Stimulated activated CD4-positive, alpha-beta T cell treated with anti-CD3 and anti-CD28 coated beads, Interleukin-4, amount 100 ng/mL, for 1 hour (primary cell): ENCODE measurements at places on chromosomes 16 and 17.

DNA sequence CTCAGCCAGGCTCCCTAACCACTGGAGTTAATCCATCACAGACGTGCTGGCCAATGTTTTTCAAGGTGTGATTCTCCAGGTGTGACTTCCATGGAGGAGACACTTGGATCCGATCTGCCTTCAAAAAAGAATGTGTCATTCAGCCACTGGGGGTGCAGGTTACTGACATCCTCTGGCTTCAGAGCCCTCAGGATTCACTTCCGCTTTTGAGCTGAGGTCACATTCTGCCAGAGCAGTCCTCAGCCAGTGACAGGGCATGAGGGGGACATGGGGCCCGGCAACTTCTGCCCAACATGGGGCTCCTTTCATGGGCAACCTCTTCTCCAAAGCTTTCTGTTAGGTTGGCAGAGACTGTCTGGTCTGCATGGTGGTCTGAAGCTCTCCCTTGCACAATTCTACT, 81.4 kb downstream of the GRIN2A start:
- DNase-seq, result no peak

GRCh38 chr17:71399649-71400048, 721.2 kb upstream of the SOX9 start:
- no peak for DNase-seq

- no peak for DNase-seq
These were observed 3.1 kb downstream of the DDX19A start for GRCh38 chr16:70349783-70350182.

GRCh38 chr16:17552351-17552750, 81.6 kb upstream of the XYLT1 start:
- no peak for DNase-seq
